ENCODE measurements at places on chromosomes 7 and 10. TPM values are rescaled to one million over a fixed set of nuclear protein-coding genes. Genes with fewer than 3 reads are reported as not detected.

Gene PVRIG
- total RNA-seq: not detected

DNA sequence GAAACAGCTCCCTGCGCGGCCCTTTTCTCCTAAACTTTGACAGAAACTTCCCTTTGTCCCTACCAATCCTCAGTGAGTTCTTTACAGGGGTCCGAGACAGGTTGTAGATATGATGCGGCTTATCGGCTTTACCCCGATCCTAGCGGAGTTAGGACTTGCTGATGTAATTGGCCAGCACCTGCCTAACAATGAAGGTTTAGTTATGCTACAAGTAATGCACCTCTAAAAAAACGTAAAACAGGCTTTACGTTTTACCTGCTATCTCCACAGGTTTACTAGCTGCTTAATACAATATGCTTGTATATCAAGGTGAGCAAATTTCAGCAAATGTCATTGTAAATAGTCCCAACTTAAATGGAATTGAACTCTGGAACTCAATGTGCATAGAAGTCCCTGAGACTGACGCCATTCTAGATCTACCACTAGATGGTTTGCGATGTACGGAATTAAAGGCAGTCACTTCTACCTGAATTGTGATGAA lies 697 bp upstream of the SNX13 start:
- no peak for DNase-seq
- peaks cover 36% of the 10 kb centered on the region for H3K4me1 ChIP-seq
- H3K27ac ChIP-seq: peak overlapping the region; percentile 99

- no peaks in the 10 kb centered on the region for H3K27me3 ChIP-seq
- DNase-seq: no peak
- H3K4me3 ChIP-seq: peak overlapping the region; percentile 4
- H3K36me3 ChIP-seq: no peaks in the 10 kb centered on the region
- peaks cover 76% of the 10 kb centered on the region for H3K4me1 ChIP-seq
These were observed 14.1 kb downstream of the ZMIZ1 start for GRCh38 chr10:79082631-79083596.

DNA sequence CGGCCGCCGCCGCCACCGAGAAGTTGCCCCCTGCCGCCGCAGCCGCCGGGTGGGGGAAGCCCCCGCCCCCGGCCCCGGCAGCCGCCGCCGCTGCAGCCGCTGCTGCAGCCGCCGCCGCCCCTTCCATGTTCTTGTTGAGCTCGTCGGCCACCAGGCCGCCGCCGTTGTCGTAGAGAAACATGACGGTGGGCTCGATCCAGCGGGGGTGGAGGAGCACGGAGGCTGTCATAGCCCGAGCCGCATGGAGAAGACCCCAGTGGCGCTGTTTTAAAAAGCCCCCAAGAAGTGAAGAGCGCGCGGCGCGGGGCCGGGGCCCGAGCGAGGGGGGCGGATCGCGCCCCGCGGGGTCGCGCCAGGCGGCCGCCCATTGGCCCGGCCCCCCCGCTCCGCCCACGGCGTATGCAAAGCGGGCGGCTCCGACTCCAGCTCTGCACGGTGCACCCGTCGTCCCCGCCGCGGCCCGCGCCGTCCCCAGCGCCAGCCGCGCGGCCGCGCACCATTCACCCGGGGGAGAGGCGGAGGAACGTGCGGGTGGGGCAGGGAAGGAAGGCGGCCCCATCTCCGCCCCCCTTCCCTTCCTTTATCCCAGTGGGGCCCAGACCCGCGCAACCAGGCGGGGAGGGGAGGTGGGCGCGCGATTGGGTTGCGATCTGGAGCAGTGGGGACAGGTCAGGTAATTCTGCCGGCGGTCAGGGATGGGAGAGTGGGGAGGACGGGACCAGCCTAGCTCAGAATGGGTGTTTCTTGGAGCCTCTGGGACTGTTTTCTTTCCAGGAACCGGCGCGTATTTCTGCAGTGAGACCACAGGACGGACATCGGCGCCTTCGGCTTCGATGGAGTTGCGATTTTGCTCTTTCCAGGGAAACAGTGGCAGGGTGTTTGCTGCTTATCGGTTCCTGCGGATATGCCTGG lies at the start of gene HOXA13:
Gene HOXA13, minus strand, starts transcription at position 243 of the 912 bp plus-strand sequence. Its CDS starts 14 bp downstream, at position 229.
- H3K27ac ChIP-seq: no peak within 1 kb of the TSS
- H3K4me3 ChIP-seq: peak within 1 kb of the TSS; percentile 76
- peaks cover 95% of the 10 kb centered on the region for H3K27me3 ChIP-seq
- H3K36me3 ChIP-seq: no peaks in the 10 kb centered on the region
- peaks cover 7% of the 10 kb centered on the region for H3K4me1 ChIP-seq

Gene RSPH10B2
- 0.65 TPM for total RNA-seq

DNA sequence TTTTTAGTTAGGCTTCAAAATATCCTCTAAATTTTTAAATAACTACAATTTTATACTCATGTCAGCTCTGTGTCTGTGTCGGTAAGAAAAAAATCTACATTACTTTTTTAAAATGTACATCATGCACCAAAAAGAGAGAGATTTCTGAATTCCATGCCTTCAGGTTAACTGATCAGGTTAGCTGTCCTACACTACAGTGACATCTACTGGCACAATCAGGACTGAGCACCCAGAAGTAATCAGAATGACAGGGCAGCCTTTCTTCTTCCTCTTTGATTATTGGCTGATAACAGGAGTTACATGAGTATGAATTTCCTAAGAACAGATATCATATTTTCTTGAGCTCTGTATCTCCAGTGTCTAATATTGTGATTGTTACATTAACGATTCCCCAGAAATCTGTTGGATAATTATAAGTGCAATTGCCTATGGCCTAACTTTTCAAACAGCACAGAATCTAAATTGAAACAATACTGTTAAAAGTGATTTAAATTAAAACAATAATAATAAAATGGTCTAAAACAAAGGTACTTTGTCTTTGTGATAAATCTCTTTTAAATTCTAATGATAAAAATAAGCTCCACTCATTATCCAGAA lies 41.8 kb upstream of the HYCC1 start:
- H3K27ac ChIP-seq: no peak overlapping the region
- no peaks in the 10 kb centered on the region for H3K4me1 ChIP-seq
- no peaks in the 10 kb centered on the region for H3K36me3 ChIP-seq
- DNase-seq: peak; percentile 37
- no peaks in the 10 kb centered on the region for H3K27me3 ChIP-seq

DNA sequence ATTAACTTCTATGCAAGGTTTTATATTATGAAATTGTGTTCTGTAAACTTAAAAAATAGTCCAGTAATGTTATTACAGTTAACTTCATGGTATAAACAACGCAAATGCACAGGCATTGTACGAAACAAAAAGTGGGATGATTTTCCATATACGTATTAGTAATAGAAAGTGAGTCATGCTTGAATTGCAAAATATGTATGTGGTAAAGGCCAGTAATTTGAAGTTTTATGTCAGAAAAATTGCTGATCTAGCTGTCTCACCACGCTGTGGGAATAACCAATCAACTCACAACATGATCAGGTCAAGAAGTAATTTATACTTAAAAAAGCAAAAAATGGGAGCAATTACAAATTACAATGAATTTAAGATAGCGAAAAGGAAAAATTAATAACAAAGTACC lies 37.0 kb upstream of the GLI3 start:
- no peaks in the 10 kb centered on the region for H3K27me3 ChIP-seq
- DNase-seq: no peak
- H3K4me1 ChIP-seq: peaks cover 4% of the 10 kb centered on the region
- no peak overlapping the region for H3K27ac ChIP-seq
- H3K4me3 ChIP-seq: no peak overlapping the region

DNA sequence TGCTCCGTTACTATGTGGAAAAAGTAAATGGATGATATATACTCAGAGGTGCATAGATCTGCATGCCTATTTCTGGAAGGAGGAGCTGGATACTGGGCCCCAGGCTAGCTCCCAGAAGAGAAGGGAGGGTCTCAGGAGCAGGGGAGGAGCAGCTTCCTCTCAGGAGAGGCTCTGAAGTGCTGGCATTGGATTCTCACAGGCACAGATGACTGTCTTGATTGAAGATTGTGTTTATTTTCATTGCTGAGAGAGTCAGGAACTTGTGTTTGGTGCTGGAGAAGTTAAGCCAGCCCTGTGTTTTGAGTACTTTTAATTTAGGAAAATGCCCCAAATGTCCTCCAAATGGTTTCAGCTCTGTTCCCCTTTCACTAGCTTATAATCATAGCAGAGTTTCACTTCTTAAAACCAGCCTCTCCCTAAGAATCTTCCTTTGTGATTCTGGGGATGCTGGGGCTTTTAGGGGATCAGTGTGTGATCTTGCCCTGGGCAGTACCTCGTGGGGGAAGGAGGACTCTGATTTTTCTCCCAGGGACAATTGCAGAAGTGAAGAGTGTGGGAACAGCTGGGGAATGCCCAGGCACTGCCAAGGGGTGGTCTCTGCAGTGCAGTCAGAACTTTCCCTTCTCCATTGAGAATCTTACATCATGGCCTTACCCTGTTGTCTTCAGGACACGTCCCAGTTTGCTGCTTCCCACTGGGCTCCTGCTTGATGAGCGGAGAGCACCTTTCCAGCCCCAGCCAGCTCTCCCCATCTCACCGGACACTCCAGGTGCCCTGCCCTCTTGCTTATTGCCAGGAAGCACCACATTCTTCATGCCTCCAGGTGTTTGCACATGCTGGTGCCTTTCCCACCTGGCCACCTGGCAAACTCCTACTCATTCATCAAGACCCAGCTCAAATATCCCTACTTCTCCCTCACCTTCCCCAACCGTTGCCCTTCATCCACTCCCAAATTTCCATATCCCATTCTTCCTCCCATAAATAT lies 102.8 kb downstream of the ARHGAP22 start:
- DNase-seq: no peak
- H3K4me3 ChIP-seq: no peak overlapping the region
- peaks cover 15% of the 10 kb centered on the region for H3K4me1 ChIP-seq
- no peaks in the 10 kb centered on the region for H3K36me3 ChIP-seq
- no peak overlapping the region for H3K27ac ChIP-seq

DNA sequence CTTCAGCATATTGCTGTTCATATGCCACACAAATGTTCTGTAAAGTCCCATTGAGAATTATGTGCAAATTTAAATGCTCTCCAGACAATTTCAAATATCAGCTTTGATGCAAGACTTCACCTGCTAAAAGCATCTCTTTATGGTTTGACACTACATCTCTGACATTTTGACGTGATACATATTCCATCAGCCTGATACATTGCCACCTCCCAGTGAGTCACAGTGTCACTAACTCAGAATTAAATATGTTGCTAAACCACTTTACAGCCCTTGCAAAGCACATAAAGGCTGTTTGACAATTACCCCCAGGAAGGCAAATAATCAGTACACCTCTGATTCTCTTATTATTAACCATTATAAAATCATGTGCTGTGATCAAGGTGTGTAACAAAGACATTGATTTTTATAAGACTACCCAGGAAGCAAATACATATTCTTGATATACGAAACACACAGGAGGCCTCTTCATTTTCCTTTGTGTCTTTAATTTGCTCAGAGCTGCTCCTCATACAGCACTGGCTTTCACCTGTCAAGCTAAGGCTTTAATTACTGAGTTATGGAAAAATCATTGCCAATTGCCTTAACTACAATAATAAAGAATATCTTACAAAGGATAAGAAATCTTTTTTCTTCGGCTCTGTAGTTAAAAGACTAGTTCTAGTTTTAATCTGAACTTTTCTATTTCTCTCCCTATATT lies 547.5 kb upstream of the C7orf33 start:
- DNase-seq: no peak
- no peaks in the 10 kb centered on the region for H3K27me3 ChIP-seq
- H3K4me1 ChIP-seq: peaks cover 13% of the 10 kb centered on the region
- H3K4me3 ChIP-seq: no peak overlapping the region
- no peaks in the 10 kb centered on the region for H3K36me3 ChIP-seq
